MCF 10A (cell line): ENCODE measurements at places on chromosomes 2 and 18. TPM values are rescaled to one million over a fixed set of nuclear protein-coding genes. Genes with fewer than 3 reads are reported as not detected.

GRCh38 chr2:189222468-189223105, 43.0 kb upstream of the COL5A2 start:
- peak overlapping the region; percentile 31 for H3K4me3 ChIP-seq
- DNase-seq: peak; percentile 63
- peak overlapping the region; percentile 96 for H3K27ac ChIP-seq
- H3K36me3 ChIP-seq: peaks cover 7% of the 10 kb centered on the region

DNA sequence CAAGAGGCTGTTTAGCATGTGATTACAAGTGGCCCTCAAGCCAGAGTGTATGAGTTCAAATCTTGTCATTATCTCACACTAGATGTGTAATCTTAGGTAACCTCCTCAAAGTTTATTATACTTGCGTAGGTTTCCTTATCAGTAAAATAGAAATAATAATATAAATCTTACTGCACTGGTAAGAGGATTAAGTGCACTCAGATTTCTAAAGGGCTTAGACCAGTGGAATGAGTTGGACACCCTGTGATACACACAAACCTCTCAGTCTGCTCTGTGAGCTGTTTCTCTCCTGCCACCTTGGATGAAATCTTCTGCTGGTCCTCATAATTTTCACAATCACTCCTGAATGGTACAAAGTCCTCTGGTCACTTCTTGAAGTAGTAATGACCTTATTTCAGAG, 145.4 kb upstream of the ZNF516 start:
- no peaks in the 10 kb centered on the region for H3K36me3 ChIP-seq
- DNase-seq: no peak
- no peak overlapping the region for H3K4me3 ChIP-seq
- H3K27ac ChIP-seq: no peak overlapping the region
- peaks cover 4% of the 10 kb centered on the region for H3K4me1 ChIP-seq

DNA sequence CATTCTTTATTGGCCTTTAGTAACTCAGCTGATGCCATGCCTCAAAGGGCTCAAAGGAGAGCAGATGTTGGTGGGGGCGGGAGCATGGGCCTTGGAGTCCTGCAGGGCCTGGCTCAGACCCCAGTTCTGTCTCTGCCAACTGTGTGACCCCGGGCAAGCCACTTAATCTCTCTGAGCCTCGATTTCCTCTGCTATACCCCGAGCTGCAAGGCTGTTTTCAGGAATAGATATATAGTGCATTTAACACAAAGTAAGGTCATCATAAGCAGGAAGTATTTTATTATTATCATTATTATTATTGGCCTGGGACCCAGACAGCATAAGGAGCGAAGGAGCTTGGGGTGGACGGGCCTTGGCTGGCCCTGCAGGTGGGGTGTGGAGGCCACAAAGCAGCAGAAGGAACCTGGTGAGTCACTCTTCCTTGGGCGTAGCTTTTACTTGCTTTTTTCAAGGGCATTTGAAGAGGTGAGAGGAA, 162.7 kb downstream of the INHBB start:
- peak; percentile 86 for DNase-seq
- peaks cover 13% of the 10 kb centered on the region for H3K4me1 ChIP-seq
- no peaks in the 10 kb centered on the region for H3K27me3 ChIP-seq
- no peaks in the 10 kb centered on the region for H3K36me3 ChIP-seq
- H3K4me3 ChIP-seq: no peak overlapping the region
- no peak overlapping the region for H3K27ac ChIP-seq

TUBA4B gene
- not detected in 2 replicates for total RNA-seq

- H3K27ac ChIP-seq: no peak overlapping the region
- H3K4me1 ChIP-seq: peaks cover 5% of the 10 kb centered on the region
- no peaks in the 10 kb centered on the region for H3K27me3 ChIP-seq
These were observed 434.7 kb upstream of the HS6ST1 start for GRCh38 chr2:128753321-128753720.

DNA sequence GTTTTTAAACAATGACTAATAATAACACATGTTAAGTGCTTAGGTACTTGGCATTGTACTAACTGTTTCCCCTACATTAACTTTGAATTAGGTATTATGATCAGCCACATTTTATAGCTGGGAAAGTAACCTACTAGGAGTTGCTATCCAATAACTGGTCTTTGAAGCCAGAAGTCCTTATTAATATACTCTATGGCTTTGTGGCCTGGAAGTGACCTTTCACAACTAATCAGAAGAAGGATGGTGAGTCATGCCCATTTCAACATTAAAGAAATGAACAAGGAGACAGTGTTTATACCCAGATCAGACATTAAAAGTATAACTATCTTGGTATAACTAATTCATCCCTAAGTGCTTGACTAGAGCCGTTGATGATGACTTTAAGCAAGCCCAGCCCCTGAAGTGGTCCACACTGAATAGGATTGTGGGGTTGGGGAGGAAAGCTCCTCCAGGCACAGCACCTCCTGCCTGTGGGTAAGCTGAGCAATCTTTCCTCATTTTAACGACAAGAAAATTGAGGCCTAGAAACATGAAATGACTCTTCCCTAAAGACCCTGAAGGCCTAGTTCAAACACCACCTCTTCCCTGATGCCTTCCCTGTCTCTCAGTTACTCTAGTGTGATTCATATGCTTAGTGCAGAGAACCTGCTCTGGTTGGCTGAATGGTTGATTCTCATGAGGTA, 71.6 kb upstream of the RFX8 start:
- peak overlapping the region; percentile 20 for H3K27ac ChIP-seq
- peak; percentile 75 for DNase-seq
- H3K4me3 ChIP-seq: no peak overlapping the region
- H3K36me3 ChIP-seq: no peaks in the 10 kb centered on the region
- peaks cover 13% of the 10 kb centered on the region for H3K4me1 ChIP-seq

DNA sequence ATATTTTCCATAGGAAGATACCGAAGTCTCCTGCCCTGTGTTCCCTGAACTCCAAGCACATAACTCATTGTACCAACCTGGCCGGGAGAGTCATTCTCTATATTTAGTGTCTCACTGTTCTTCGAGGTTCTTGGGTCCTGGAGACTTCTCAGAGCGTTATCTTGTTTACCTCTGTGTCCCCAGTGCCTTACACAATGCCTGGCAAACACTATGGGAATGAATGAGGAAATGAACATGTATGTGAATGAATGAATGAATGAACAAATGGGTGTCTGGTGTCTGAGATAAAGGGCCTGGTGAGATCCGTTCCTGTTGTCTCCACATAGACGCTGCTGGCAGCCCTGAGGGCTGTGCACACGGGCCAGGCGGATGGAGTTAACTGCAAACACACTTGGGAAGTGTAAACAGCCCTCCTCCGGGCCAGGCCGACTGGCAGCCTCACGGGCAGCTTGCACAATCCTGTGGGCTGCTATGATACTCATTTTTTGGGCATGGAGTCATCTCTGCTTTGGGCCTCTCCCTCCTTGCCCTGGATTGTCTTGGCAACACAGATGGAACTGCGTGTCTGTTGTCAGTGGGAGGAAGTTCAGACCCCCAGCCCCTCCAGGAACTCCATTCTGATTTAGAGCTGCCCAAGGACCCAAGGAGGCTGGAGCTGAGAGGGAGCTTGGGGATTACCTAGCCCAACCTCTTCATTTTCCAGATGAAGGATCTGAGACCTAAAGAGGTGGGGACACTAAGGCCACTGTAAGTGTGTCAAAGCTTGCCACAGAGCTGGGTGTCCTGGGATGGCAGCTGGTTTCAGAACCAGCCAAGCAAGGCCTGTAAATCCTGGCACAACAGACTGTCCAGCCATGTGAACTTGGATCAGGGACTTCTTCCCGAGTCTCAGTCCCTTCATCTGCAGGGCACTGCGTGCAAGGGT, 124.4 kb downstream of the INHBB start:
- peak overlapping the region; percentile 92 for H3K27ac ChIP-seq
- no peaks in the 10 kb centered on the region for H3K27me3 ChIP-seq
- H3K36me3 ChIP-seq: no peaks in the 10 kb centered on the region

- DNase-seq: no peak
- H3K4me1 ChIP-seq: no peaks in the 10 kb centered on the region
- no peak overlapping the region for H3K27ac ChIP-seq
- H3K27me3 ChIP-seq: no peaks in the 10 kb centered on the region
- peaks cover 7% of the 10 kb centered on the region for H3K36me3 ChIP-seq
These were observed 105.6 kb upstream of the ST3GAL5 start for GRCh38 chr2:85994421-85994777.

DNA sequence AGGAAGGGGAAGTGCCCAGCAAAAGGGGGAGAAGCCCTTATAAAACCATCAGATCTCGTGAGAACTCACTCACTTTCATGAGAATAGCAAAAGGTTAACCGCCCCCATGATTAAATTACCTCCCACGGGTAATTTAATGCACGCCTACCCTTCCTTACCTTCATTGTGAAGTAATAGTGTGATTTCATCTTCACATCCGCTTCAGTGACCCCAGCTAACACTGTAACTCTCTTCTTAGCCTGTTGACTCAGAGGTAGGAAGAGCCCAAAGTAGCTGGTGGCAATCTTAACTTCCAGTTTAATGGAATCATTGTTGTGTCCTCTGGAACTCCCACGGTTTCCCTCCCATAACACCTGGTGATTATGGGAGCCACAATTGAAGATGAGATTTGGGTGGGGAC, 120.5 kb downstream of the GULP1 start:
- H3K27me3 ChIP-seq: no peaks in the 10 kb centered on the region
- no peak overlapping the region for H3K4me3 ChIP-seq
- no peak overlapping the region for H3K27ac ChIP-seq
- DNase-seq: no peak
- H3K4me1 ChIP-seq: no peaks in the 10 kb centered on the region
- no peaks in the 10 kb centered on the region for H3K36me3 ChIP-seq

DNA sequence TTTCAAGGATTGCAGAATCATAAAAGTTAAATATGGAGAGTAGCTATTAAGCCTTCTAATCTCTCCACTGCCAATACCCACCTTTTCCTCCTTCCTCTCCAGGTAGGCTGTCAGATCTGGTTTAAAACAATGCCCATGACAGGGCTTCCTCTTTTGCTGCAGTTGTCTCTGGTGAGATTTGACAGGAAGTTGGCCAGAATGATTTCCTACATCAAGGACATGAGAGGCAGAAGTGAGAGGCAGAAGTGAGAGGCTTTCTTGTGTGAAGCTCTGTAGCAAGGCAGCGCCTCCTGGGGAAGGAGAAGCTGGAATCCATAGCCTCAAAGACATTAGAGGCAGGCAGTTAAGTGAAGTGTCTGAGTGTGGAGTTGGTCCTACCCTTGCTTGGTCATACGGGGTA, 385.7 kb downstream of the HRH4 start:
- H3K27me3 ChIP-seq: no peaks in the 10 kb centered on the region
- no peaks in the 10 kb centered on the region for H3K4me1 ChIP-seq
- no peak overlapping the region for H3K27ac ChIP-seq
- no peak overlapping the region for H3K4me3 ChIP-seq
- H3K36me3 ChIP-seq: no peaks in the 10 kb centered on the region
- no peak for DNase-seq

FBXO41 gene
- total RNA-seq: 3.7 and 4.4 TPM in 2 replicates

- H3K27me3 ChIP-seq: no peaks in the 10 kb centered on the region
- no peak for DNase-seq
- H3K4me3 ChIP-seq: no peak overlapping the region
- H3K27ac ChIP-seq: no peak overlapping the region
- peaks cover 21% of the 10 kb centered on the region for H3K4me1 ChIP-seq
- no peaks in the 10 kb centered on the region for H3K36me3 ChIP-seq
These were observed 151.6 kb upstream of the HDAC4 start for GRCh38 chr2:239552213-239552926.

CDH7 gene
- not detected in 2 replicates for total RNA-seq

CFAP221 gene
- total RNA-seq: not detected in 2 replicates

DNA sequence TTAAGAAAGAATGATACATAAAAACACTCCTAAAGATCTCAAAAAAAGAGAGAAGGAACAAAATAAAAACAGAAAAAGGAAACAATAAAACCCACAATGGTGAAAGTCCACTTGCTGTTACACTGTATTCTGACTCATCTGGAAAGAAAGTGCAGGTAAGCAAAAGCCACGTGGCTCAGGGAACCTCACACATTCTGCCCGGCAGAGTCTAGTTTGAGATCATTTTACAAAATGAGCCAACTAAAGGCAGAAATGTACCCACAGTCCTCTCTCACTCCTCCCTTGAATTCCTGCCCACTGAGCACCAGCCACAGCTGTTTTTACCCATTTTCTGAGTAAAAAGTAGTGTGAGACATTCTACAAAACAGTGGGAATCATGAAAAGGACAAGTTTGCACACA, 10.0 kb downstream of the KCNH7 start:
- H3K4me1 ChIP-seq: no peaks in the 10 kb centered on the region
- no peaks in the 10 kb centered on the region for H3K36me3 ChIP-seq
- H3K27me3 ChIP-seq: peaks cover 56% of the 10 kb centered on the region
- DNase-seq: peak; percentile 11

DNA sequence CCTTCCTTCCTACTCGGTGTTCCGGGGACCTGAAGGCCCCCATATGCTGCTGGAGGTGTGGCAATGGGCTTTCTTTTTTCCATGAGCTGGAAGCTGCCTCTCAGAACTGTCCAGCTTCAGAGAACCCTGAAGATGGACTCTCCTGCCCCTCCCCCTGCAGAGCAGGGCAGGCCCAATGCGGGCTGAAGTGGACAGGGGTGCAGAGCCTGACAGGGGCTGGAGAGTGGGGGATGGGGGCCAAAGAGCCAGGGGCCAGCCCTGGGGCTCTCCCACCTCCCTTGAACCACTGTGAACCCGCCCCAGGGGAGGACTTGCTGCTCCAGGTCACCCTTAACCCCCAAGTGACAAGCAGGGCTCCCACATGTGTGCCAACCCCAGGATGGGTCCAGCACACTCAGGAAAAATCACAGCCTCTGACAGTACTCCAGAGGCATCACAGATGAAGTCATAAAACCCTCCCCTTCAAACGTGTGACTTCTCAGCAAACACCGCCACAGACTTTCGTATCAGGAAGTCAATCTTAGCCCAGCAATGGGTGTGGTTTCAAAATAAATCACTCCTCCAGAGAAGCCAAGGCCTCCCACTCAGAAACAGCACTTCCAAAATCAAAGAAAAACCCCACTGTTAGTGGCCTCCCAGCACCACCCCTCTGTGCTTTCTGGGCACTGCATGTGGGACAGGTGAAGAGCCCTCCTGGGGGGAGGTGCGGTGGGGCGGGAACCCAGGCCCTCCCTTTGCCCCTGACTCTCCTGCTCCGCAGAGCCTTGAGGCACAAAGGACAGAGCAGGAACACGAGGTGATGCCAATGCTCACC, 135.8 kb downstream of the HDAC4 start:
- peaks cover 40% of the 10 kb centered on the region for H3K4me1 ChIP-seq
- peak overlapping the region; percentile 27 for H3K27ac ChIP-seq
- peak overlapping the region; percentile 43 for H3K4me3 ChIP-seq
- no peaks in the 10 kb centered on the region for H3K36me3 ChIP-seq

DNA sequence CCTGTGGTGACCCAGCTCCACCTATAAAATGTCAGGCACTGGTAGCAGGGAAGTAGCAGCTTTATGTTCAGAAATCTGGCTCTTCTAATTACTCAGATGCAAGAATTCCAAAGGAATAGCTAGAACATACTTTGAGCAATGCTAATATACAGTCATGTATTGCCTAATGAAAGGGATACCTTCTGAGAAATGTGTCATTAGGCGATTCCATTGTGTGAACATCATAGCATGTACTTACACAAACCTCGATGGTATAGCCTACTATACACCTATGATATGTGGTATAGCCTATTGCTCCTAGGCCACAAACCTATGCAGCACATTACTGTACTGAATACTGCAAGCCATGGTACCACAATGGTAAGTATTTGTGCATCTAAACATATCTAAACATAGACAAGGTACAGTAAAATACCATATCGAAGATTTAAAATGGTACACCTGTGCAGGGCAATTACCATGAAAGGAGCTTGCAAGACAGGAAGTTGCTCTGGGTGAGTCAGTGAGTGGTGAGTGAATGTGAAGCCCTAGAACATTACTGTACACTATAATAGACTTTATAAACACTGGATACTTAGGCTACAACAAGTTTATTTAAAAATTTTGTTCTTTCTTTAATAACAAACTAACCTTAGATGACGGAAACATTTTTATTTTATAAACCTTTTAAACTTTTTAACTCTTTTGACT, 50.3 kb upstream of the ETAA1 start:
- DNase-seq: peak; percentile 56
- H3K27ac ChIP-seq: peak overlapping the region; percentile 51
- peaks cover 5% of the 10 kb centered on the region for H3K4me1 ChIP-seq
- no peak overlapping the region for H3K4me3 ChIP-seq
- H3K36me3 ChIP-seq: peaks cover 6% of the 10 kb centered on the region

AGXT gene
- total RNA-seq: not detected in 2 replicates

CHPF gene
- 81.2 and 105 TPM in 2 replicates for total RNA-seq
